ENCODE measurements at places on chromosomes 2 and 18. TPM values are rescaled to one million over a fixed set of nuclear protein-coding genes. Genes with fewer than 3 reads are reported as not detected.

DNA sequence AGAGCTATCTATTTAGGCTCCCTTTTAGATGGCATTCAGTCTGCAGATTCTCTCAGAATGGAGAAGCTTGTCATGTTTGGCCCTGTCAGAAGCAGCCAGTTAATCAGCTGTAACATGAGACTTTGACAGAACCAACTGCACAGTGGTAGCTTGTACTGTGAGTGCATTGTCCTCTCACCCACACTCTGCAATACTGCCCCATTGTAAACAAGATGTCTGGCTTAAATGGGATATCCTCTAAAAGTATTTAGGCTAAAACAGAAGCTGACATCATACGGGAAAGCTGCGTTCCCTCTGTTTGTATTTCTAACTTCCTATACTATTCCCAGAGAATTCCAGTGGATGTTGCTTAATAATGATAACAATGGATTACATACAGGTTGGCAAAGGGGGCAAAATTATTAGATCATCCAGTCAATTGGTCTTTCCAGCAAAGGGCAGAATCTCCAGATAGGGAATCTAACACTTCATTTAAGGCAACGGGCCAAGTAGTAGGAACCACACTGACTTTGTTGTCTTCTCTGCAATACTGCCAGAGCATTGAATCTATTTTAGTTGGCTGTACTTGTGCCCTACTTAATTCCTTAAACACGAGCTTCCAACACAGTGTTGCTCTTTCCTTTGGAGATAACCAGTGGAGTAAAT, 15.4 kb upstream of the STAT4 start:
- DNase-seq, result no peak

Gene ANKRD29
- 0.50 TPM for total RNA-seq

- no peak for DNase-seq
Measured at GRCh38 chr2:68741238-68741637, 6.6 kb downstream of the ARHGAP25 start.

DNA sequence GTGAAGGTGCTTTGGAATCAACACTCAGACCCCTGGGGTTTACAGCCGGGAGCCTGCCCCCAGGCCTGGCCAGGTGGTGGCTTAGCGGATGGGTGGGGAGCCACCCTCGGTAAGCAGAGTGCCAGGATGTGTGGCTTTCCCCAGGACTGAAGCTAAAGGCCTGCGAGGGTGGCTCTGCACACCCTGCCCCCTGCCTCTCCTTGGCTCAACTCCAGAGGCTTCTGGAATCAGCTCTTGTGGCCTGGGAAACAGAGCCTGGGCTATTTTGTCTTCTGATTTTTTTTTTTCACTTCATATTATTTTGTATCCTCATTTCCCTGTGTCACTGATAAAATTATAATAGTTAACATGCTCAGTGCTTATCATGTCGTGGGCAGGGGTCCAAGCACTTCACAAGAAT, 79.8 kb downstream of the RHOB start:
- no peak for DNase-seq

GRCh38 chr18:9102508-9103375, at the start of gene NDUFV2:
TSS of gene NDUFV2 (plus strand) at chr18:9102699. CDS start at chr18:9102744, 45 bp downstream.
- DNase-seq, result peak; percentile 98

GRCh38 chr2:126899616-126900185, 1.0 kb downstream of the TEX51 start:
- peak; percentile 16 for DNase-seq

Gene CHN1
- 1.1 TPM for total RNA-seq

Gene KIAA2012
- 0.50 TPM for total RNA-seq

Gene CIDEA
- not detected for total RNA-seq

GRCh38 chr18:41996020-41996419, 41.0 kb downstream of the PIK3C3 start:
- no peak for DNase-seq

DNA sequence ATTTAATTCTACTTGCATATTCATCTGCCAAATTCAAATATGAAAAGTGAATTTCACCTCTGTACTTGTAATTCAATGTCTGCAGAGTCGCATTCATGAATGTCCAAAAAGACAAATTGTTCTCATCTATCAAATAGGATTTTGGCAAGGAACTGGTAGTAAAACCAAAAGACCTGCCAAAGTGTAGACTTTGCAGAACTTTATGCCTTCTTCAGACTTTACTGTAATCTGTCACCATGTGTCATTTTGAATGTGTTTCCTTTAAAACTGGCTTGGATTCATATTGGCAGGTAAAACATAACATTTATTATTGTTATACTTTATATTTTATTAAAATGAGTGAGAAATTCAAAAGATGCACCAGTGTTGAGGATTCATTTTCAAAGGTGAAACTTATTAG, 701.9 kb upstream of the LINC00305 start:
- no peak for DNase-seq

Gene GLB1L
- total RNA-seq, result 5.2 TPM

DNA sequence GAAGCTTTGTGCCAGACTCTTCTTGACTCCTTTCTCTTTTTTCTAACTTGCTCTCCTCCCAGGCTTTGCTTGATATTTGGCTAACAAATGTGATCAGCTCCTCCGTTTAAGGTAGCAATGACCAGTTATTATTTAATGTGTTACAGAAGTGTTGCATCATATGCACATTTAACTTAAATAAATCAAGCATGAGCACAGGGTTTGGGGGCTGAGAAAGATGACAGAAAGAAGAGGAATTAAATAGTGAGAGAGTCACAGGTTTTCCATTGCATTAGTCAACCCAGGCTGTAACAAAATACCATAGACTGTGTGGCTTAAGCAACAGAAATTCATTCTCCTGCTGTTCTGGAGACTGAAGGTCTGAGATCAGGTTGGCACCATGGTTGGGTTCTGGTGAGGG, 343.8 kb downstream of the RPRM start:
- no peak for DNase-seq

- no peak for DNase-seq
Measured at GRCh38 chr2:16149349-16150243, 209.2 kb downstream of the MYCN start.

DNA sequence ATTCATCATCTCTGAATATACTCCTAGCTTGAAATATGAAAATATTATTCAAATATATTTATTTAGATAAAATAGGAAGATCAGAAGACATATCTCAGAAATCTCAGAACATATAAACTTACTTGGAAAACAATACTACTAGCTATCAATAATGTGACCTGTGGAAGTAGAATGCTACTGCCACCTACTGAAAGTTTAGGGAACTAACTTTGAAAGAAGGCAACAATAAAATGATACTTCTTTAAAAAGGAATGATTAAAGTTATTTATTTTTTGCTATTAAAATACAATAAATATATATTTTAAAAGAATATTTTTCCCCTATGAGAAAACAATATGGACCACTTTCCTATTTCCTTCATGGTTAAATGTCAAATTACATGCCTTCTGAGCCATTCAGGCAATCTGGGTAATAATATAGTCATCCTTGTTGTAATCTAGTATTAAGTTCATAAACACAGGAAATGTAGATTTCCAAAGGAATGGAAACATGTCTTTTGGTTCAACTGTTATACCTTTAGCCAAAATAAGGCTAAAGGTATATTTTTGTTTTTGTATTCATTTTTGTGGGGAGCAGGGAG, 26.0 kb downstream of the ACADL start:
- no peak for DNase-seq

DNA sequence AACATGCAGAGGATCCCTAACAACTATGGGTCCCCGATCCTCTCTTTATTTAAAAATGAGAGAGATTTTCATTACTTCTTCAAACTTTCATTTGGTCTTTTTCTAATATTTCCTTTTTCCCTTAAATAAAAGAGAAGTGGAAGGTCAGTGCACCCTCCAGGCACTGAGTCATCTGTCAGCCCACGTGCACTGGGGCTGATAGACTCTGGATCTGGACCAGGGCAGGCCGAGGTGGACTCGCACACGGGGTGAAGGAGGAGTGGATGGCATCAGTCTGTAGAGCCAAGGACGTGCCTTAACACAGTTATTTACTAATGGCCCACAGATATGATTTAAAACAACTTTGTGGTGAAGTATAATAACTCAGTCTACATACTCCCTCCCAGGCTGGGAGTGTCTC, 214.4 kb upstream of the TMEM200C start:
- no peak for DNase-seq

DNA sequence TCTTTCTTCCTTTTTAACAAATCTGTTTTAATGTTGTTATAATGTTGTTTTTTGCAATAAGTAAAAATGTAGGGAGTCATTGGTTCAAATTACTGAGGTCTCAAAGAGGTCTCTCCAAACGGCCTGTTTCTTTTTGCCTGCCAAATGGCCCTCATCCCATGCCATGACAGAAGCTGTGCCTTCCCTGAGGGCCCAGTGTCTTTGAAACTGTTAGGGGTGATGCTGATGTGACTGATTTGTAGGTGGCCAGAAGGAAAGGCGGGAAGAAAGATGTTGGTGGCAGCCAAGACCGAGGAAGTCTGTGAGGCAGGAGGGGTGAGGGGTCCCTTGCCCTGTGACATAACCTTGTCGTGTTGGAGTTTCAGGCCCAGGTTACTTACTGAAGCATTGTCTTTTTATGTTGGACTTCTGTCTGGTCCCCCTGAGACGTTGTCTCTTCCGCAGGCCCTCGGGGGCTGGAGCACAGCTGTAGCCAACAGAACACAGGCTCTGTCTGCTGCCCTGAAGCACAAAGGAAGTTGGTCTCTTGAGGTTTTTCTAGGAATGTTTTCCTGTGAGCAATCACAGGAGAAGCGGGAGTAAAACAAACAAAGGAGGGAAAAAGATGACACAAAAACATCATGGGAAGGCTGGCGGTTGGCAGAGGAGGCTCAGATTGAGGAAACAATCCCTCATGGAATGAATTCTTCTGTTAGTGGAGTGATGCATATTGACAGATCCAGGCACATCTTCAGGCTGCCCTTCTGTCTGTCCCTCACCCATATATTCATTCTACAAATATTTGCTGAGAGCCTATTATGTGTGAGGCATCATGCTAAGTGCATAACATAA, 4.9 kb upstream of the ST3GAL5 start:
- DNase-seq, result no peak

Gene RRM2
- 124 TPM for total RNA-seq

All from liver (tissue), 10 donors.